ENCODE measurements at places on chromosomes 6 and 20. TPM values are rescaled to one million over a fixed set of nuclear protein-coding genes. Genes with fewer than 3 reads are reported as not detected.

GRCh38 chr6:18596531-18596835 lies 209.3 kb downstream of the RNF144B start:
- DNase-seq = no peak

Gene C6orf141
- total RNA-seq = not detected

DNA sequence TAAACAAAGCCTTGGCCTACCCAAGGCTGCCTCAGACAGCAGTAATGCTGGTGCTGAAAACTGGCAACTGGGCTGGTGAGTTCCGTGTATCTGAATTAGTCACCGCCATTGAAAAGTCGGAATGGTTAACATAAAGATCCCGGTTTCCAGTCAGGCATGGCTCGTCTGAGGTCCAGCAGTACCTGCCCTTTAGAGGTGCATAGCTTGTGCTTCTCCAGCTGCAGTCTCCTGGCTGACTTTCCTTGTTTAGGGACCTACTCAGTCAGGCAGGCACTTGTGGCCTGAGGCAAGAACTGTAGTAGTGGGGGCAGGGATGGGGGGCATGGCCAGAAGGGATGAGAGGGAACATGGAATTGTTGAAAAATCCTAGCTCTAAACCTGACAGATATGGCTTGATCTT lies 101.6 kb downstream of the FYN start:
- no peak for DNase-seq

DNA sequence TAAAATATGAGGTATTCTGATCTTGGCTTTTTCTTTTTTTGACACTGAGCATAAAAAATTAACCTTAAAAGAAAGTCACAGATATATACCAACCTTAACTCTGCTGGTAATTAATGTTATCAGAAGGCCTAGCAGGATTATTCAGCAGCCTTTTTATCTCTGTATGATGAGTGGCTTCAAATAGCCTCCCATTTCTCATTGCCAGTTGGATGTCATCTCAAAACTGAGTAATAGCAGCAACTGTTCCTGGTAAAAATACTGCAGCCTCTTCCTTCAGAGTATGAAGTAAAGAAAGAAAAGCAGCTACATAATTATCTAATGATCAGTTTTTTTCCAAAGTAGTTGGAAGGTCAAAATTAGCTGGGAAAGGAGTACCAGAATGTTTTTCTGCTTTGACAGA lies 24.9 kb upstream of the HDGFL1 start:
- DNase-seq = no peak

GRCh38 chr20:31605902-31606803 lies 1.1 kb downstream of the ID1 start:
- DNase-seq = peak; percentile 30

Gene ENPP5
- 0.44 TPM for total RNA-seq

Gene CFB
- 0.29 TPM for total RNA-seq

GRCh38 chr6:34664256-34664971 lies 32.2 kb downstream of the ILRUN start:
- DNase-seq = no peak

GRCh38 chr6:31927242-31927862 lies at the start of gene C2:
TSS of gene C2 (plus strand) at chr6:31927717. CDS start at chr6:31927753, 36 bp downstream.
- DNase-seq = no peak

DNA sequence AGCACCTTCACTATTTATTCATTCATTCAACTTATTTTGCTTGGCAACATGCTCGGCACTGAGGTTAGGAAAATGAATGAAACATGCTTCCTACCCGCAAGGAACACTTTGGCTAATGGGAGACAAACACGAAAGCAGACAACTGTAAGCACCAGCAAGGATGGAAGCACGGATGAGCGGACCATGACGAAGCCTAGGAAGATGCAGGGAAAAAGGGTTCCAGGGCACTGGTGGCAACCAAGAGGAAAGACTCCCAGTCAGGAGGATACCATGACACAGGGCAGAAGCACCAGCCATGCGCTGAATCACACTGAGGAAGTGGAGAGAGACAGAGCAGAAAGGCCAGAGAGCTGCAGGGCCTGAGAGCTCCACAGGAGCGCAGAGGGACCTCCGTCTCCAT lies 9.8 kb downstream of the PDE10A start:
- no peak for DNase-seq

Gene SAMD5
- not detected for total RNA-seq

Gene CENPW
- total RNA-seq = 5.2 TPM

GRCh38 chr6:154763650-154764049 lies 30.4 kb downstream of the SCAF8 start:
- no peak for DNase-seq

Gene SNPH
- total RNA-seq = 0.86 TPM

Gene MEI4
- not detected for total RNA-seq

- DNase-seq = no peak
Measured at GRCh38 chr20:54048891-54049545, 21.4 kb downstream of the BCAS1 start.

Gene RAB44
- total RNA-seq = 0.20 TPM

- DNase-seq = no peak
Measured at GRCh38 chr6:6962699-6963098, 145.1 kb upstream of the RREB1 start.

Gene CST7
- 0.86 TPM for total RNA-seq

DNA sequence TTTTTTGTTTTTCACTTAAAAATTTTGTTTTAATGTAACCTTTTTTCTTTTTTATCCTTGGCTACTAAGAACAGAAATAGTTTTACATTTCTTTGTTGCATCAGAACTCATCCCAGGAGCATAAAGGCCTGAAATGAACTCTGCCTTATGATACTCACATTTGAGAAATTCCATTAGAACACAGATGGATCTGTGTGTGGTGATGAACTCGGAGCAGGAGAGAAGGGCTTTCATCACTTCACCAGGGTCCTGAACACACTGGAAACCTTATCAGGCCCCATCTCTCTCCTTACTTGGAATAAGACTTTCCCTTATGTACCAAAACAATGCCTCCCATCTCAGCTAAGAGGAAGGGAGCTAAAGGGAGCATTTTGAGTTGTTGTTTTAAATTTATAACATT lies 139.4 kb downstream of the PHF3 start:
- no peak for DNase-seq

Gene COQ3
- 5.6 TPM for total RNA-seq

- no peak for DNase-seq
Measured at GRCh38 chr6:125746019-125746414, 3.4 kb upstream of the HEY2 start.

Gene PROCR
- 0.22 TPM for total RNA-seq

Gene PPP1R3G
- total RNA-seq = 0.15 TPM
